Natural killer cell (primary cell): ENCODE measurements at places on chromosomes 5 and 9. TPM values are rescaled to one million over a fixed set of nuclear protein-coding genes. Genes with fewer than 3 reads are reported as not detected.

BTNL3 gene
- not detected for total RNA-seq

SLC34A3 gene
- not detected for total RNA-seq

PLCXD3 gene
- not detected for total RNA-seq

TAF11L10 gene
- not detected for total RNA-seq

CFAP90 gene
- not detected for total RNA-seq

ABLIM3 gene
- 2.4 TPM for total RNA-seq

SMIM33 gene
- not detected for total RNA-seq

PALM2AKAP2 gene
- not detected for total RNA-seq

DBN1 gene
- total RNA-seq: 13.7 TPM

CDKN2A gene
- total RNA-seq: 7.7 TPM

UBE2QL1 gene
- not detected for total RNA-seq

RARS1 gene
- total RNA-seq: 53.2 TPM

ADGRD2 gene
- not detected for total RNA-seq

SIT1 gene
- total RNA-seq: 1.2 TPM

SLC36A3 gene
- not detected for total RNA-seq

NUTM2G gene
- total RNA-seq: not detected

GABRA1 gene
- total RNA-seq: not detected

PCDHA5 gene
- not detected for total RNA-seq

SLC1A1 gene
- not detected for total RNA-seq

BNIP1 gene
- 29.4 TPM for total RNA-seq

TMEM174 gene
- not detected for total RNA-seq

TLX3 gene
- total RNA-seq: not detected

CYFIP2 gene
- 464 TPM for total RNA-seq

AGXT2 gene
- not detected for total RNA-seq

PCDHAC1 gene
- total RNA-seq: not detected

OSTF1 gene
- total RNA-seq: 187 TPM

PTPN3 gene
- total RNA-seq: not detected

WNK2 gene
- 0.25 TPM for total RNA-seq

SEMA4D gene
- 448 TPM for total RNA-seq

FNIP1 gene
- total RNA-seq: 50.8 TPM

PLAC8L1 gene
- total RNA-seq: not detected

SPINK7 gene
- not detected for total RNA-seq

CCNJL gene
- total RNA-seq: 20.7 TPM

NAIP gene
- 35.4 TPM for total RNA-seq

NR5A1 gene
- total RNA-seq: not detected

GHR gene
- not detected for total RNA-seq

PCDHGA5 gene
- 0.30 TPM for total RNA-seq

SPATA31A7 gene
- total RNA-seq: not detected

DMRTA1 gene
- not detected for total RNA-seq

SLC27A6 gene
- total RNA-seq: not detected

SMIM15 gene
- 24.1 TPM for total RNA-seq

PCDHGC3 gene
- 0.68 TPM for total RNA-seq

FAM78A gene
- 57.6 TPM for total RNA-seq

EIF4E1B gene
- total RNA-seq: not detected

HTR4 gene
- not detected for total RNA-seq
